CD8-positive, alpha-beta T cell (primary cell): ENCODE measurements at places on chromosomes 1 and 21.
A peak's percentile ranks its signal among the peaks of the same experiment; 100 is the strongest.

- DNase-seq: no peak
Observed at GRCh38 chr1:51912881-51913280, 34.4 kb upstream of the NRDC start.

DNA sequence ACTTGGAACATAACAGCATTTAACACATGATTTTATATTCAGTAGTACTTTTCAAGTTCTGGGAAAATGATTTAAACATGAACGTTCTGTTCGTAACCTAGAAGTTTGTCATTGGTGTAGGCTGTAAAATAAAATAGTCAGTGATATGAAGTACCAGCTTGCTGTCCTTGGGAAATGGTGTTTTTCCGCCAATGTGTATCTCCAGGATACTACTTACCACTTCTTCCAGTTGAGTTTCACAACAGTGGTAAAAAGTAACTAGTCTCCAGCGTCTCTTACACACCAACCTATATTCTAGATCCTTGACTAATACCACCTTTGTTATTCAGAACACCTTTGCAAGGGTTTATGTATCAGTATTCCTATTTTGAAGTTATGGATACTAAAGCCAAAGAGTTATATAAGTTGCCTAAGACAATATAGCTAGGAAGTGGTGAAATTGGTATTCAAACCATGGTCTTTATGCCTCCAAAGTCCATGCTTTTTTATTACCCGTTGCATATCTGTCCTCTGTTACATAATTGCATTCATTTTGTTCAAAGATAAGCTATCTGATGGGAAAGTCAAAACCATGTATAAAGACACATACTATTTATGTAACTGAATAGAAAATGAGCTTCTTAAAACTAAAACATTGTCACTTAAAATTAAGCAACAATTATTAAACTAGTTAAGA lies 43.1 kb downstream of the HOOK1 start:
- DNase-seq: no peak

GRCh38 chr1:202553560-202554038 lies 156.7 kb downstream of the SYT2 start:
- DNase-seq: no peak

DNA sequence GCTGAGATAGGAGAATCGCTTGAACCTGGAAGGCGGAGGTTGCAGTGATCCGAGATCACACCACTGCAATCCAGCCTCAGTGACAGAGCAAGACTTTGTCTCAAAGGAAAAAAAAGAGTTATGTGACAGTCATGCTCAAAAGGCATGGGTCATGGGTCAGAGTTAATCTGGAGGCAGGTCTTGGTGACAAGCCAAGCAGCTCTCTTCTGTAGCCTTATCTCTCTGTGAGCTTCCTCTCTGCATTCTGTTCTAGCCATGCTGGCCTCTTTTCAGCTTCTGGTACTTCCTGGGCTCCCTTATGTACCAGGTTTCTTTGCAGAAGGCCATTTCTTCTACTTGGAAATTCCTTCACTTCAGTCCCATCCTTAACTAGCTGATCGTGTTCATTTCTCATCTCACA lies 63.6 kb downstream of the NGF start:
- DNase-seq: no peak

- no peak for DNase-seq
Observed at GRCh38 chr1:71561729-71562128, 480.9 kb upstream of the ZRANB2 start.

DNA sequence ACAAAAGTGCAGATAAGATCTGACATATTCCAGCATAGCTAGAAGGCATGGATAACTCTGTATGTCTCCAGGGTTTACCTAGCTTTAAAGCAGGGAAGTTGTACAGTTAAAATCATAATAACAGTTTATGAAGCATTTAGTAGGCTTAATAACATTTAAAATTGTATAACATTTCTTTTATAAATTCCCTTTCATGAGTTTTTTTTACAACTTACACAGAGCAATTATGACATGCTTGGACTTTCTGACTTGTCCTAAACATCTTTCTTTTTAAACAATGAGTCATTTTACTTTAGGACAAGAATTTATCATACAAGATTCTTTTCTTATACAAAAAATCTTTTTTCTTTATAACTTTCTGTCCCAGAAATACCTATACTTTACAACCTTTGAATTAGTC lies 408.5 kb upstream of the NEGR1 start:
- DNase-seq: no peak

- DNase-seq: no peak
Observed at GRCh38 chr1:153570874-153571273, 5.2 kb upstream of the S100A2 start.

- no peak for DNase-seq
Observed at GRCh38 chr1:153372571-153372970, 2.9 kb downstream of the S100A12 start.

DNA sequence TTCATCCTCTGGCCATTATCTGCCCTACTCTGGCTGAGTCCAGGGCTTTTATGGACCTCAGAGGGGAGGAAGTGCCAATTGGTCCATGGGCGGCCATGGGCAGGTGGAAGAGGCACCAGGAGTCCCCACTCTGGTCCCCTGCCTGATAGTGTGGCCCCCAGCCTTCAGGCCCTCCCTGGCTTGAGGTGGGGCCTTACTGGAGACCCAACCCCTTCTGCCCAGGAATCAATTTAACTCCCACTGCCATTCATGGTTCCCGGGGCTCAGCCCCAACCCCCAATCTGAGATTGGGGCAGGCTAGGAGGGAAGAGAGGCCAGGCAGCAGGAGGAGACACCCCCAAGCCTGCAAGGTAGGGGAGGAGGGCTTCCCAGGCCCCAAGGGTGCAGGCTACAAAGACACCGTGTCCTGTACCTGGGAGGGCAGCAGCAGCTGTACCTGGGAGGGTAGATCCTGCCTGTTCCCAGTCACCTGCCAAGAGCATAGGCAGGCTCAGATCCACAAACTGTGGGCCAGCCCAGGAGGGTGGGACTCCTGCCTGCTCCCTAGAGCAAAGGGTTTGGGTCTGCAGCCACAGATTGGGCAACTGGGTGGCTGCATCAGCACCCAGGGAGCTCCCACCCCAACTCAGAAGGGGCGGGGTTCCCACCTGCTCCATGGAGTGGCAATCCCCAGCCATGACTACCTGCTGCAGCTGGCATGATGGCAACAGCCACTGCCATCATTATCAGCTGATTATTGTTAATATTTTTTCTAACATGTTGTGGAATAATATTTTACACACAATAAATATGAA lies 1044.1 kb upstream of the B3GALT2 start:
- no peak for DNase-seq

DNA sequence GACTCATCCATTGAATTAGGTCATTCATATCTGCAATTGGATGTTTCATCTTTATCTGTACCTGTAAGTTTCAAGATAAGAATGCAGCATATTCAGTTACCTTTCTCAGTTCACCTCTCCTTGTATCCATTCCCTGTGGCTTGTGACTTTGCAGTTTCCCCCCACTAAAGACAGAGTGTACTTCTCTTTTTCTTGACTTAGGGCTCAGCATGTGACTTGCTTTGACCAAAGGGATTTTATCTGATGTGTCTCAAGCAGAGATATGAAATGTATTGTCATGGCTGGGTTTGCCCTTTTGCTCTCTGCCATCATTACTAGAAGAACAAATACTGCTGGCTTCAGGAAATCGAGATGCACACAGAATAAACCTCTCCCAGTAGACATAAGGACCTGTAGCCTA lies 754.8 kb downstream of the ADGRL2 start:
- DNase-seq: no peak

DNA sequence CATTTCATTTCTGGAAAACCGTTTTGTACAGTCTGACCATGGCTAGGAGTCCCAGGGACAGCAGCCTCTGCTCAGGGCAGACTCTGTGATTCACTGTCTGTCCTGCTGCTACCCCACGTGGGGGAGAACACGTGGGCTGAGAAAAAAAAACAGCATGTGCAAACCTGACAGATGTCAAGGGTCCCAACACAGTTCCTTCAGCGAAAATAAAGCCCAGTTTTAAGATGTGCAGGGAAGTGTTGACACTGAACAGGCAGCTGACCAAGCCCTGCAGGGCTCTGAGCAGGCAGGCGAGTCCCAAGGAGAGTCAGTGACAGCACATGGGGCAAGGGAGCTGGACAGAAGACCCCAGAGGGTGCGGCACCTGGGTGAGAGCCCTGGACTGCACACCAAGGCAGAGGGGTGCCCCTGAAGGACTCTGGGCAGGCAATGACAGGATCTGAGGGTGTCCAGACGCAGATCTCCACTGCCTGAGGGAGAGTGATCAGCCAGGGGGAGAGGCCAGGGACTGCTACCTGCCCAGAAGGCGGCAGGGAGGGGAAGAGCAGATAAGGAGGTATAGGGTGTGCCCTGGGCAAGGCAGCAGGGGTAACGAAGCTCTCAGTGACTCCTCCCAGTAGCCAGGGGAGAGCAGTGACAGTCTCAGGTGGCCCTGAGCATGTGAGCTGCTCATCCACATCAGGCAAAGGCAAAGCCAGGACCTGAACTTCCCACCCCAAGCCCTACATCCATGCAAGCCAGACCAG lies 5.1 kb upstream of the SPATC1L start:
- no peak for DNase-seq

- DNase-seq: no peak
Observed at GRCh38 chr1:118437664-118438063, 252.6 kb upstream of the SPAG17 start.

GRCh38 chr1:92795166-92795565 lies 10.3 kb upstream of the EVI5 start:
- DNase-seq: no peak

GRCh38 chr1:29667951-29668350 lies 431.6 kb downstream of the PTPRU start:
- DNase-seq: no peak

DNA sequence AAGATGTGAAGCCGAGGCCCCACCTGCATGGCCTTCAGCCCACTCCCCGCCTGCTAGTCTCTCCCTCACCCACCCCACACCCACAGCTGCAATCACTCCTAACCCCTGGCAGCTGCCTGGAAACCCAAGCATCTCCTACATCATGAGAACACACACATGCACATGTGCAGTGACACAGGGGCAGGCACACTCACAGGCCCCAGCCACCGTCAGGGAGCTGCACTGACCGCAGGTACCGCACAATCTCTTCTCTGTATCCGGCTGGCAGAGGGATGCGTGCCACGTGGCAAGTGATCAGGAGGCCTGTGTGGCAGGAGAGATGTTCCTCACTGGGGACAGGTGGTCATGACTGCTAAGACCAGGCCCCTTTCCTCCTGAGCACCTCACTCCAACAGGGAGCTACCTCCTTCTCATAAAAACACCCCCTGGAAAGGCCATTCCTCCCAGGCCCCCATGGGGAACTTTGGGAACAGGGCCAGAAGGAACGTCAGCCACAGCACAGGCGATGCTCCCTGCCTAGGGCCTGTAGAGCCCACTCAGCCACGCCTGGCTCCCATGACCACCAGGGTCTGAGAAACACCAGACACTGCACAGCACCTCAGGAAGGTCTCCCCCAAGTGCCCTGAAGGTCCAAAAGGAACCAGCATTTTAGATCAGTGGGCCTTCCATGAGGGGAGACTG lies 6.0 kb downstream of the LSS start:
- DNase-seq: no peak

GRCh38 chr1:36367066-36367465 lies 18.7 kb downstream of the STK40 start:
- peak; percentile 37 for DNase-seq

GRCh38 chr21:15141261-15141970 lies 76.6 kb upstream of the NRIP1 start:
- DNase-seq: no peak

GRCh38 chr1:159067699-159068621 lies 8.6 kb downstream of the AIM2 start:
- DNase-seq: no peak

DNA sequence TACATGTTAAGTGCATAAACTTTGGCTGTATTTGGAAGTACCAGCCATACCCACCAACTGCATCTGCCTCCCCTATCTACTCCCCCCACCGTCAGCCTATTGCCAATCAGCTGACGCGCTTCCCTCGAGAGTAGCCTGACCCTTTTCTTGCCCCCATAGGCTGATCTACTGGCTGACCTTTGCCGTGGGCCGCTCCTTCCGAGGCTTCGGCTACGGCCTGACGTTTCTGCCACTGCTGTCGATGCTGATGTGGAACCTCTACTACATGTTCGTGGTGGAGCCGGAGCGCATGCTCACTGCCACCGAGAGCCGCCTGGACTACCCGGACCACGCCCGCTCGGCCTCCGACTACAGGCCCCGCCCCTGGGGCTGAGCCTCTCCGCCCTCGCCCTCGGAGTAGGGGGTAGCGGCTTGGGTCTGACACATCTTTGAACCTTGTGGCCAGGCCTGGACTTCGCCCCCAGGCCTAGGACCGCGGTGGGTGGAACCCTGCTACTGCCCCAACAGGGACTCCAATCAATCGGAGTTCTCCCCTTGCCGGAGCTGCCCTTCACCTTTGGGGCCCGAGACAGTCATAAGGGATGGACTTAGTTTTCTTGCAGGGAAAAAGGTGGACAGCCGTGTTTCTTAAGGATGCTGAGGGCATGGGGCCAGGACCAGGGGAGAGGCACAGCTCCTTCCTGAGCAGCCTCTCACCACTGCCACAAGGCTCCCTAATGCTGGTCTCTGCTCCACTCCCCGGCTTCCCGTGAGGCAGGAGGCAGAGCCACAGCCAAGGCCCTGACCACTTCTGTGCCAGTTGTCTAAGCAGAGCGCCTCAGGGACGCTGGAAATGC lies 4.0 kb downstream of the GLMP start:
- DNase-seq: peak; percentile 38

DNA sequence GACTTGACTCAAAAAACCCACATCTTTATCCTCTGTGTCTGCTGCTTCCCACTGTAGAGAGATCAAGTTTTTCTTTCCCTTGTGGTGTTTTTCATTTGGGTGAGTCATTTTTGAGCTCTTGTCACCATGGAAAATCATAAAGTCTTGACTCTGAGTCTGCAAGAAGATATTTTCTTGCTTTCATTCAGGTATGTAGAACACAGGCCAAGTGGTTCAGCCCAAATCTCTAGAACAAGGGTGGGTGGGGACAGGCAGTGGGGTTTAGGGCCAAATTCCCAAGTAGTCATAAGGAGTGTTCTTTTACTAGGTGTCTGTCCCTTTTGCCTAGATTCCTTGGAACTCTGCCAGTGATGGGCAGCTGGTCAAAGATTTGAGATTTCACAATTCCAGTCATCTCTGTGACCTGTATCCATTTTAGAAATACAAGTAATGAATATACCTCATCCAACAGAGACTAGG lies 21.5 kb upstream of the ARHGAP29 start:
- DNase-seq: no peak

GRCh38 chr1:172478485-172478884 lies 34.6 kb upstream of the PIGC start:
- no peak for DNase-seq

- DNase-seq: no peak
Observed at GRCh38 chr1:75124510-75124909, 9.7 kb upstream of the LHX8 start.

GRCh38 chr1:18458133-18459092 lies 22.3 kb upstream of the KLHDC7A start:
- no peak for DNase-seq

DNA sequence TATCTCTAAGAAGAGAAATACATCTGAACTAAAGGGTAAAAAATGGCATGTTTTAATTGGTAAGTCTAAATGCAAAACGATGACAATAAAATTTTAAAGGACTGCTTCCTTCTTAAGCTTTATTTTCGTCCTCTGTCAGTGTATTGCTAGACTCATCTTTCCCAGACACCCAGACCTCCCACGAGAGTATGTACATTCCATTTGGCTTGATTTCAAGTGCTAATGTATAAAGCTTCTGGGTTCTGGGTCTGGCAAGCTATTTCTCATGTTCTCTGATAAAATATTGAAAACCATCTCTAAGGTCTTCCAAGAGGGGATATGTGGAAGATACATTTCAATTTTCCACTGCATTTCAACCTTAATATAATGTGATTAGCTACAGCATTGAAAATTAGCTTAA lies 24.6 kb upstream of the SLC2A1 start:
- no peak for DNase-seq
